ENCODE measurements at places on chromosomes 12 and 14.

- DNase-seq: no peak
These were observed 26.4 kb downstream of the BBOF1 start for GRCh38 chr14:74045522-74045921.

GRCh38 chr12:104064842-104065427, 604 bp downstream of the HCFC2 start:
- no peak for DNase-seq

DNA sequence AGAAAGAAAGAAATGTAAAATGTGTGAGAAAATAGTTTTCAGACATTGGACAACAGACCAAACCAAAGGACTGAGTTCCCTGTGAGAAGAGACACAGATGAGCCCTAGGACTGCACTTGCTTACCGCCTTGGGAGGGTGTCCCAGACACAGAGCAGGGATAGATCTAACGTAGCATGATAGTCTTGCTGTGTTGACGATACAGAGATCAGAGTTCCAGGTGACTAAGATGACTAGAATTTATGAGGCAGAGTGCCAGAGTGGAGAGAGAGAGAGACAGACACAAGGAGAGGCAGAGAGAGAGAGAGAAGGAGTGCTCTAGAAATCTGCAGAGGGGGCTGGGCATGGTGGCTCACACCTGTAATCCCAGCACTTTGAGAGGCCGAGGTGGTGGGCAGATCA, 148.2 kb upstream of the LMNTD1 start:
- DNase-seq: no peak

GRCh38 chr12:94762259-94762942, 112.0 kb upstream of the TMCC3 start:
- DNase-seq: no peak

- DNase-seq: no peak
These were observed 173.6 kb downstream of the SEC23A start for GRCh38 chr14:38929416-38929815.

DNA sequence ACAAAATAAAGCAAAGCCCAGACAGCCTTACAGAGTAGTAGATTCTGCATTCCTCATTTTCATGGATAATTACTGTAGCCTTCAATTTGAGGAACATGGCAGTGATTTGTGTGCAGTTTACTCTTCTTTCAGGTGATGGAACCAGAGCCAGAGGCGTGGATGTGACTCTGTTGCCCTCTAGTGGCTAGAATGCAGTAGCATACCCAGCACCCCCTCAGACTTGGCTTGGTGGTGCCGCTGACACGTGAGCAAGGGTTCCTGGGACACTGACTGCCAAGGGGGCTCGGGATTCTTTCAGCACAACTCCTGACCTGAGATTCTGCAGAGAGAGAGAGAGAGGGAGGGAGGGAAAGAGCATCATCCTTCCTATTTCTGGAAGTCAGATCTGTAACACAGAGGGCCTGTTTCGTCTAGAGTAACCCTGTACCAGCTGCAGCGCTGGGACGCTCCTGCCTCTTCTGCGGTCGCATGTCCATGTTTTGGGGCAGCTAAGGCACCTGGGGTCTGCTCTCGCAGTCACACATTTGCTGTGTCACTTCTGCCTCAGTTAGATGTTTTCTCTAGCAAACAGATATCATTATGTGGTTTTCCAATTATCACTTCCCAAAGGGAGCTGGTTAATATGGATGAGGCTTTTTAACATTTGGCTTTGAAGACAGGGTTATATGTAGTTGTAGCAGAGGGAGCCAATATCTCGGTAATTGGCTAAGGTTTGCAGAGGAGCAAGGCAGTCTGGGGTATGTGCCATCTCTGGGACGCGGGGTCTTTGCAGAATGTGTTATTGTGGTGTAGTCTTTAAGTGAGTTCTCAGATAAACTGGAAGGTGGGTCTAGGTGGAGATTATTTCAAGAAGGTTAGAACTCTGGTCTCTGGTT, 428.1 kb downstream of the NRXN3 start:
- DNase-seq: peak; percentile 1

DNA sequence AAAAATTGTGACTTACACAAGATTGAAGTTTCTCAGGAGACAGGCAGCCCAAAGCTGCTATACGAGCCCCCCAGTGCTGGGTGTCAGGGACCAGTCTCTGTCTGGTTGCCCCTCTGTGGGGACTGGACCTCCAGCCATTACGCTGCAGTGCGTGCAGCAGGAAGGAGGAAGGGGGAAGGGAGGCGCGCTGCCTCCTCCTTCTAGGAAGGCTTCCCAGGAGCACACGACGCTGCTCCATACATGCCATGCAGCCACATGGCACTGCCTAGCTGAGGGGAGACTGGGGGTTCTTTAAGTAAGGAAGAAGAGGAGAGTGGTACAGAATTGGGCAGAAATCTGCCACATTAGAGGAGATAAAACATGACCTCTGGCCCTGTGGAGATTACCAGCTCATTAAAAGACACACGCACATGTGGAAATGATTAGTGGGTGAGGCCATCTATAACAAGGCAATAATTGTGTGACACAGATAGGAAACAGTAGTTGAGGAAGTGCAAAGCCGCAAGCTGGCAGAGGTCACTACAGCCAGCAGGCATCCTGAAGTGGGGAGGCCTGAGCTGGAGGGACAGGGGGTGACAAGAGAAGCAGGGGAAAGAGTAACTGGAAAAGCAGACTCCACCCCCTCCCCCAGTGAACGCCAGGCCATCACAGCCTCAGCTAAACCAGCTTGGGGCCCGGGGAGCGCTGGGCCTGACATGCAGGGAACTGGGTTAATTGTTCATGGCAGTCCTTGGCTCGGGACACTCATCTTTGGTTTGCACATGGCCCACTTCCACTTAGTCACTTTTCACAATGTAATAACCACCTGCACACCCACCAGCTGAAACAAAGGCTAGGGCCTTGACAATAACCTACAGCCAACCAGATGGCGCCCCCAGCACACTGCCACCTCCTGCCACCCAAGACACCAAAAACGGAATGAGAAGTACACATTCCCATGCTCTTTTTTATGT, 39.6 kb downstream of the CCDC88C start:
- DNase-seq: no peak

GRCh38 chr14:60195179-60195810, 30.1 kb upstream of the DHRS7 start:
- no peak for DNase-seq

- DNase-seq: no peak
These were observed 92.3 kb downstream of the FOXN3 start for GRCh38 chr14:89324501-89325298.

DNA sequence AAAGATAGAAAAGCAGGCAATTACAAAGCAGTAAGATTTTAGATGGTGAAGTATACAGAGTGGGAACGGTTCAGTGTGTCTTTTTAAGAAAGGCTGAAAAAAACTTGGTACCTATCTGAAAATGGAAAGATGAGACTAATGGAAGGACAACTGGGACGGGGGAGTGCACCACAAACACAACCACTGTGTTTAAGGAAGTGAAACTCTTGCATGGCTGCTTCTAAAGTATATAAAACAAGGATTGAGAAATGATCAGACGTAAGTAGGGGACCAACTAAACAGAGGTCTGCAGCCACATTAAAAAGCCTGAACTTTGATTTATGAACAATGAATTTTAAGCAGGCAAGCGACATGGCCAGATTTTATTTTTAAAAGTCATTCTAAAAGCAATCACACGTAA, 328.6 kb downstream of the MDGA2 start:
- no peak for DNase-seq

- DNase-seq: no peak
These were observed 226.5 kb downstream of the C12orf50 start for GRCh38 chr12:87802721-87803011.

DNA sequence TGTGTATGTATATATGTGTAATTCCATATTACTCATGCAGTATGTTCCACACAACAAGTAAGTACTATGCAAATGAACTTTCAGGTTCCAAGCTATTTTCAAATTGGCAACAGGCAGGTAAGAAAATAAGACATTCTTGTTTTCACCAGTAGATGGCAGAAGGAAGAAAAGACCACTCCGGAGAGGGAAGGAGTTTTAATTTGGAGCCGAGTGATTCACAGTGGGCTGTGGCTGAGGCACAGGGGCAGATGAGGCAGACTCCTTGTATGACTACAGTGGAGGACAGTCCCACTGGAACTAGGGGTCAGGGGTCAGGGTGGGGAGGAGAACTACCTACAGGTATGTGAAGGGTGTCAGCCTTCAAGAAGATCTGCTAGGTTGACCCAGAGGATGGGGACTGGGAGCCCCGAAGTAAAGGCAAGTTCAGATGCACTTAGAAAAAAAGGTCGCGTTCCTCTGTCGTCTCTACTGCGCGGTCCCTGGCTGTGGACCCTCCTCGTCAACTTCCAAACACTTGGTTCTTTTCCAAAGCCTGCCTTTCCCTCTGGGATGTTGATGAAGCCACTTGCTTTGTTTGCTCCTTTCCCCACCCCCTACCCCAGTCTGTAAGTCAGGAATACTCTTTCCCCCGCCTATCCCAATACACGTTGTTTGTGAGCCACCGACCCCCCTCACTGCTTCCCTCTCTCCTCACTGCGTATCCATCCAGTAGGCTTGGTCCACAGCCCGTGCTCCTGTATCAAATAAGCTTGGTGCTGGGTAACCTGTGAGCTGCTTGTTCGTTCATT, 24.1 kb downstream of the DDX47 start:
- DNase-seq: peak; percentile 14

DNA sequence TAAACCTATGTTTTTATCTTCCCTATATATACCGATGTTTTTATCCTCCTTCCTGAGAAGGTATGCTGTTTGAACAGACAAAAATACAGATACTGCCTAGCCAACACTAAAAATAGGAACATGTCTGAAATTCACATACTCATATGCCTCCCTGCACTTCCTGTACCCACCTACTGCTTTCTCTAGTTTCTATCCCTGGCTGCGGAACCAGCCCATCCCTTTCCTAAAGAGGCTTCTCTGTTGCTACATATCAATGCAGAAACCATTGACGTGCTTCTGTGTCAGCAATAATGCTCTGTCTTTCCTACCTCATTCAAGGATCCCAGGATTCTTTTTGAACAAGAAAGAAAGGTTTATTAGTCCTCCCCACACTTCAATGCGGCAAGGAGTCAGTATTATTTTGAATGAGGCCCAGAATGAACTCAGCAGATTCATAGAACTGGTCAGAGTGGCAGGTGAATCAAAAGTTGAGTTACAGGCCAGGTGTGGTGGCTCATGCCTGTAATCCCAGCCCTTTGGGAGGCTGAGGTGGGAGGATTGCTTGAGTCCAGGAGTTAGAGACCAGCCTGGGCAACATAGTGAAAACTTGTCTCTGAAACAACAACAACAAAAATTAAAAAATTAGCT, 67.8 kb upstream of the NAP1L1 start:
- peak; percentile 11 for DNase-seq

DNA sequence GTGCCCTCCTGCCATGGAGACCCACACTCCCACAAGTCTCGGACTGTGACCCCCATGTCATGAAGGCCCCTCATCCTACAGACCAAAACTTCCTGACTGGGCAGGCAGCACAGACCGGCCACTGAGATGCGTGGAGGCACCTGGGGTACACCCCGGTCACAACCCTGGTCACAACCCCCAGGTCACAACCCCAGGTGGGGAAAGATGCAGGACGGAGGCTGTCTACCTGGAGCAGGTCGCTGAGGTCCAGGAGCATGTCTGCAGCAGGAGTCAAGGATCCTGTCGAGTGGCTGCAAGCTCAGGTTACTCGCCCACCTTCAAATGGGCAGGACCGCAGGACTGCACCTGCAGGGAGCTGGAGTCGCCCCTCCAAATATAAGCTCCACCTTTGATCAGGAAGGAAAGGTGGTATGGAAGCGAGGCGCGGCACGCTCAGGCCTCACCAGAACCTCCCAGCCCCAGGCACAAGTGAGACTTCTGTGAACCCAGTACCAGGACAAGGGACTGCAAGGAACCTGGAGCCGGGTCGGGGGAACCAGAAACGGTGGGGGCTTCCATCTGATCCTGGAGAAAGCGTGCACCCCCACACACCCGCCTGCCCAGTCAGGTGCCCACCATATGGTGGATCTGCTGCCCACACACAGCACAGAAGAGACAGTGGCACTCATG, 8.1 kb downstream of the BTBD6 start:
- DNase-seq: no peak

- DNase-seq: no peak
These were observed 165.0 kb upstream of the GZMB start for GRCh38 chr14:24798911-24799462.

DNA sequence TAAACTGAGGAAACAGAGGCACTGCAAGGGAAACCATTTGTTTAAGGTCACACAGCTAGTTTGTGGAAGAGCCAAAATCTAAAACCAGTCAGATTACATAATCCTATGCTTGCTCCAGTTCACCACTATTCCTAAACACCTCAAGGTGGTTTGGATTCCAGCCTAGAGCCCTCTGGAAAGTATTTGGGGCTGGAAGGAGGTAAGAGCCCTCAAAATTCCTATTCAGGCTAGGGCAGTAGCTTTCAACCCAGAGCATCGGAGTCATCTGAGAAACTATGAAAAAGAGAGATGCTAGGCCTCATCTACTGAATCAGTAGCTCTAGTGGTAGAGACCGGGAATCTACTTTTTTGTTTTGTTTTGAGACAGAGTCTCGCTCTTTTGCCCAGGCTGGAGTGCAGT, 16.0 kb upstream of the SPPL3 start:
- DNase-seq: no peak

DNA sequence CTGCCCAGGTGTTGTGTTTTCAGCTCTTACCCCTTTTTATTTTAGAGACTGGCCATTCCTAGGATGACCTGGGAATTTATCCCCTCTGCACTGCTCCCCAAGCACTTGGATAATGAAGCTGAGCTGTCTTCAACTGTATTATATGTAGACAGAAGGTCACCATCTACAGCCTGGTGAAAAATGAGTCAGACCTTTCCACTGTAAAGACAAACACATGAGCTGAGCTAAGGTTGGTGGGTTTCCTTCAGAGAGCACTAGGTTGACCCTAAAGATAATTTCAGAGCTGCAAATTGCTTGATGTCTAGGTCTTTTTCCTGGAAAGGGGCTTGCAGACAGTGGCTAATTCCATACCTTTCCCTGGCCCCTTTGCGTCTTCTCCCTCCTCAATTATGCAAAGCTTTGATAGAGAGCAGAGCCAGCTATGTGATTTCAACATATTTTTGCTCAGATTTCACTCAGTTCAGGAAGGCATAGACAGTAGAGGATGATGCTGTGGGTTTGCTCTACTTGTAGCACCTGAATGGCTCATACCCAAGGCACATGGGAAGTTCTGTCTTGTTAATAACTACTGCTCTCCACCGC, 9.2 kb upstream of the IKZF4 start:
- no peak for DNase-seq

- no peak for DNase-seq
These were observed 11.5 kb upstream of the SCARB1 start for GRCh38 chr12:124874988-124875802.

GRCh38 chr12:88763536-88764100, 183.3 kb upstream of the KITLG start:
- DNase-seq: no peak

DNA sequence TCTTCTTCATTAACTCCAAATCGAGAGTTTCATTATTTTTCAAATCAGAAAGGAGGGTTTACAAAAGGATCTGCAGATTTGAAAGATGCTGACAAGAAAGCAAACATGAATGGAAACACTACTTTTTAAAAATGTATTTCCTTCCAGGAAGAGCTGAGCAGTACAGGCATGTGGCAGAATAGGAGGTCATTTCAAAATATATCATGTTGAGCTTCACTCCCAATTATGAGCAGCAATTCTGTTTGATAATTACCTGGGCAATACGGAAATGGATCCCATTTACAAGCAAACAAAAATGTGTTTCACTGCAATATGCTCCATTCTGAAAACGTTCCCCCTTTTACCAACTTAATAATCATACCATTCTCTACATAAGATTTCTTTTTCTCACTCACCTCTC, 147.7 kb upstream of the BCL2L14 start:
- DNase-seq: no peak

GRCh38 chr12:120625557-120626419, 14.6 kb upstream of the CABP1 start:
- peak; percentile 27 for DNase-seq
